Brain (organoid and tissue), 16 donors: ENCODE measurements at places on chromosomes 2 and 18. TPM values are rescaled to one million over a fixed set of nuclear protein-coding genes. Genes with fewer than 3 reads are reported as not detected.
A peak's percentile ranks its signal among the peaks of the same experiment; 100 is the strongest.

Gene WNT6
- polyA plus RNA-seq = 0.56 TPM

- no peak for DNase-seq
These were observed 941 bp downstream of the EHD3 start for GRCh38 chr2:31234683-31235503.

- peak; percentile 74 for DNase-seq
These were observed 186.6 kb downstream of the NOL4 start for GRCh38 chr18:34038086-34038485.

Gene TCF7L1
- 15.3 TPM for polyA plus RNA-seq

- no peak for DNase-seq
These were observed 199.3 kb downstream of the NCK2 start for GRCh38 chr2:105943977-105944376.

GRCh38 chr18:76803814-76804213, 18.5 kb upstream of the ZNF236 start:
- peak; percentile 27 for DNase-seq

DNA sequence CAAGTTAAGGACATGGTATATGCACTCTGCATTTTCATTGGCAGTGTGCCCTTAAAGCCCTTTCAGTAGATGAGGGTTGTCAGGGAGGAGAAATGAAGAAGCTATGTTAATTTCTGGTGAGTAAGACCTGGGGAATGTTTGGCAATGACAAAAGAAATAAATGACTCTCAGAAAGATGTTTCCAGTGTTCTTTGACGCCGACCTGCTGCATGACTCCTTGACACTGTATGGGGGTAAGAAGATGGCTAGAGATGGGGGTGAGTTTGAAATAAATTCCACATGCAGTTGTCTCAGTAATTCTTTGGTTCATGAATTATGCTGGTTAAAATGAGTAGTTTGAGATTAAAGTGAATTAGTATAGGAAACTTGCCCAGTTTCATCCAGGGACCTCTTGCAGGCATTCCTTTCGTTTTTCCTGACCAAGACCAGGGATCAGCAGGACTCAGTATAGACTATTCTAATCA, 5.9 kb downstream of the CCDC121 start:
- no peak for DNase-seq

GRCh38 chr2:127053731-127054603, 53.0 kb downstream of the BIN1 start:
- DNase-seq = no peak

DNA sequence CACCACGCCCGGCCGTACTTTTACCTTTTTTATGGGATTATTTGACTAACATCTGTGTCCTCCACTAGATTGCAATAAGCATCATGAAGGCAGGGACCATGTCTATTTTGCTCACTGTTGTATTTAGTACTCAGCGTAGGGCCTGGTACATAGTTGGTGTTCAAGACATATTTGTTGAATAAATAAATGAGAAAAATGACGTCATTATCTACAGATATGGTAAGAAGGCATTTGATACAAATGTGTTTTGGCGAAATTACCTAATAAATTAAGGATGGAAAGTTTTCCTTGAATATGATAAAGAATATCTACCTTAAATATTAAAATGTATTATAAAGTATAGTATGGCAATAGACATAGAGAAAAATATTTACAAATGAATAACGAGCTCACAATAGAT, 24.0 kb upstream of the FAM136A start:
- no peak for DNase-seq

Gene LRATD1
- 16.4 TPM for polyA plus RNA-seq

Gene DSC1
- not detected for polyA plus RNA-seq

DNA sequence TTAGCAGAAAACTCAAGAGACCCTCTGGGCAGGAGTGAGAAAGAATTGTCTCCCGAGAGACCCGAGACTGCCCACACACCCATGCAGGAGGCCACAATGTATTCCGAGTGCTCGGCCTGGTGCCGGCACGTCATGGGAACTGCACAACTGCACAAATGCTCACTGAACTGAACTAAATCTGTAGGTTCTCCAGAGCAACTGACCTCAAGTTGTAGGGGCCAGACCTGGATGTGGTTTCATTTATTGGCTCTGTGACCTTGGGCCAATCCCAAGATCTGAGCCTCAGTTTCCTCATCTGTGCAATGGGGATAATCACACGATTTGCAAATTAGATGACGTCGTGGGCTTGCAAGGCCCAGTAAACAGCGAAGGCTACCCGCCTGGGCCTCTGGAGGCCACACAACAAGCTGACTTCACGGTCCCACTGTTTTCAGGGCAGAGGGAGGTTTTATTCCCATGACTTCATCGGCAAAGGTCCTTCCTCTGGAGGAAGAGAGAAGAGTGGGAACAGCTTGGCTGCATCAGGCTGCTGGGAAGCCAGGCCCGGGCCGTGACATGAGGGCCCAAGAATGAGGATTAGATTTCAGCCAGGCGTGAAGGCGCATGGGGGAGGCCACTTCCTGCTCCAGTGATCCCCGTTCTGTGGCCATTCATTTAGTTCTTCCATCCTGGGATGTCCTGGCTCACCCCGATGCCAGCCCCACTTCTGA, 3.6 kb upstream of the ERFE start:
- no peak for DNase-seq

- no peak for DNase-seq
These were observed 62.2 kb downstream of the CLHC1 start for GRCh38 chr2:55169915-55170314.

GRCh38 chr18:31102025-31102684, at the start of gene DSC2:
Gene DSC2 (minus strand): TSS chr18:31102421. CDS start chr18:31101971, 450 bp downstream.
- DNase-seq = peak; percentile 55

GRCh38 chr2:239779584-239779983, 245.6 kb downstream of the NDUFA10 start:
- DNase-seq = no peak

GRCh38 chr2:31335921-31336585, 78.5 kb downstream of the XDH start:
- DNase-seq = no peak

Gene BCS1L
- polyA plus RNA-seq = 29.8 TPM

- DNase-seq = no peak
These were observed 62.1 kb downstream of the SMAD4 start for GRCh38 chr18:51092117-51092516.

GRCh38 chr2:205129531-205129930, 552.8 kb upstream of the NRP2 start:
- no peak for DNase-seq
